ENCODE measurements at places on chromosomes 3 and 15.

- no peak for DNase-seq
These were observed 22.1 kb upstream of the LARS2 start for GRCh38 chr3:45366290-45366689.

DNA sequence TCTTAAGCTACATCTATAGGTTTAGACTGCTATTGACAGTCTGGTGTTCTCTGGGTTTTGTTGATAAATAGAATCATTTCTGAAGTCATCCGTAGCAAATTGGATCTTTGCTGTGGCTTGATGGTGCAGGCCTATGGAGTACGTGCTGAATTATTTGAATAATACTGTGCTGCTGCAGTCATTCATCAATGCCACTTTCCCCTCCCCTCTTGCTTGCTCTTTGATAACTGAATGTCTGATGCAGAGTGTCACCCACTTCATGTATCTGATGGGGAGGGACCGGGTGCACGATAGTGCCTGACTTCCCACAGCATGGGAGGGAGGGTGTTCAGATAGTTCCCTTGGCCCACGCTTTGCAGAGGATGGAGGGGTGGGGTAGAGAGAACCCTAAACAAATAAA lies 179.9 kb downstream of the AGBL1 start:
- no peak for DNase-seq

- no peak for DNase-seq
These were observed 130.6 kb upstream of the ZBED2 start for GRCh38 chr3:111725706-111726105.

- DNase-seq, result no peak
These were observed 23.8 kb downstream of the ARHGEF26 start for GRCh38 chr3:154144825-154145465.

GRCh38 chr3:72768936-72769335 lies 79.3 kb downstream of the SHQ1 start:
- no peak for DNase-seq

GRCh38 chr3:23209747-23210487 lies 6.8 kb downstream of the UBE2E2 start:
- DNase-seq, result no peak

DNA sequence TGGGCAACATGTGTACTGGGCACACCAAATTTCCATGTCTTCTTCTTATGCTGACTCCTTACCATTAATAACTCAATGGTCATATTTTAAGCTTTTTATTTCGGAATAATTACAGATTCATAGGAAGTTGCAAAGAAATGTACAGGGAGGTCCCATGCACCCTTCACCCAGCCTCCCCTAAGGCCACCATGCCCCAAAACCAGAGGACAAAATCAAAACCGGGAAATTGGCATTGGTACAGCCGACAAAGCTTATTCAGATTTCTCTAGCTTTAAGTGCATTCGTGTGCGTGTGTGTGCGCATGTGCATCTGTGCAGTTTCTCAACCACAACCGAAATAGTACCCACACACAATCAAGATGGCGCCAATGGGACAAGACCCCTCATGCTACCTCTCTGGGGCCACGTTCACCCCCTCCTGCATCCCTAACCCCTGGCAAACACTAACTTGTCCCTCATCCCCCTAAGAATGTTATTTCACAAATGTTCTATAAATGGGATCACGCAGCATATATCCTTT lies 23.4 kb downstream of the ATP10A start:
- DNase-seq, result no peak

DNA sequence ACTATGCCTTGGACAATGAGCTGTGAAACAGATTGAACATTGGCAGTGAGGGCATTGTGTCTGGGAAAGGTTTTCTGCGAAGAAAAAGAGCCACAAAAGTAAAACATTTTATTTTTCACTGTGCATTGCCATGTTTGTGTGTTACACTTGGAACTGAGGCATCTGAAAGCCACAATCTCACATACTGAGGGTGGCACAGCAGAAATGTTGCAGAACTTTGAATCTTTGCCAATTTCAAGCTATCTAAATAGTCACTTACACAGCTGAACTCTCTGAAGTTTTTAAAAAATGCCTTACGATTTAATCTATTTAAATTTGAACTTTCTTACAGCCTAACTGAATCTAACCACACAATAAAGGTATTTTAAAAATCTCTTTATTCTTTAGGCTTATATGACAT lies 154.1 kb upstream of the GRM7 start:
- DNase-seq, result no peak

DNA sequence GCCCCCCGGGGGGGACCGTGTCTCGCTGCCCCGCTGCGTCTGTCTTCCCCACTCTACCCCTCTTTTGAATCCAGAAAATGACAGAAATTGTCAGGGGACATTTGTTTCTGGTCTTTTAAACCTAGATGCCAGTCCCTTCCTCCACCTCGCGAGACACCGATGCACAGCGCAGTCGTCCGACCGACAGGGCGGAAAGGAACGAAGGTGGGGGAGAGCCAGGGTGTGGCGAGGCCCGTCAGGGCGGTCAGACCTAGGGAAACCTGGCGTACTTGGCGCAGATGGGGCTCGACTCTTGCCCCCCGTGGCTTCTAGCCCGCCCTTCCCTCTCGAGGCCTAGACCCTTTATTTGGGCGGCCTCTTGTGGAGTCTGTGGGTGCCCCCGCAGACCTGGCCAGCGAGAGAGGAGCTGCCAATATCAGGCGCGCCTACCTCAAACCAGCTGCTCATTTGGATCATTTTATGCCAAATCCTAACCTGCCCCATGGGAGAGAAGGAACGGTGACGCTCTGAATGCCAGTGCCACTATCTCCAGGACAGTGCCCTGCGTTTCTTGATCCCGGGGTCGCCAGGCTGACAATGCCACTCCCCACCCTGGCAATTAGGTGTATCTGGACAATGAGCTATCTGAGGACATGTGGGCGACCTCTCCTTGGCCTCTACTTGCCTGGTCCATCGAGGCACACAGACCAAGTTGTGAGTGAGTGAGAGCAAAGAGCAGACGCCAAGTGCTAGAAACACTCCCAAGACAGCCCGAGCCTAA lies 500 bp upstream of the RAB6B start:
- DNase-seq, result no peak

GRCh38 chr3:30501526-30501925 lies 104.9 kb upstream of the TGFBR2 start:
- DNase-seq, result no peak

- no peak for DNase-seq
These were observed 668.5 kb downstream of the PLOD2 start for GRCh38 chr3:145492456-145492855.

Data from MG63 (cell line).